ENCODE measurements at places on chromosomes 2 and 18.

GRCh38 chr2:48341551-48342133, 188.3 kb upstream of the STON1 start:
- no peak for DNase-seq

DNA sequence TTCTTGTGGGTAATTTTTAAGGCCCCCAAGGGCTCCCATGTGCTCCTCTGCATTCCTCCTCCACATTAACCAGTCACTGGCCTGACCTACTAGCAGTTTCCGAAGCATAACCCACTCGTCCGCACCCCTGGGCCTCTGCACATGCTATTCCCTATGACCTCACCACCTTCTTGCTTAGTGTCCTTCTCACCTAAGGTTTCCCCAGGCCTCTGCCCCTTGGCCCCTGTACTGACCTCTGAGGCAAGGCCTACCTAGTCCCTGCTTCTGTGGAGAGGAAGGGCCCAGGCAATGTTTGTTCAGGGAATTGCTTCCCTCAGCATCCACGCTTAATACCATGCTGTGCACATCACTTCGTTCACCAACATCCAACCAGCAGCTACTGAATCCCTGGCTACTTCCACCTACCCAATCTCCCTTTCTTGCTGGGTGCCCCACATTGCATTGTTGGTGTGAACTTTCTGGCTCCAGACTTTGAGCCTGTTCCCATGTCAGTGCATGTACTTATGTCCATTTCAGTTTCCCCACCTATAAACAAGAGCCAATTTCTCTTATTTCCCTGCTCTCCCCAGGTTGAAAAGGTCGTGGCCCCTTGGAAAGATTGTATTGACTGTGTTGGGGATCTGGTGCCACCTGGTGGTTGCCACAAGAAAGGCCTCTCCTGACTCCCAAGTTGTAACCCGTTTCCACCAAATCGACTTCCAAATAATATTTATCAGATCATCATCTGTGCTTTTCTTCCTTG, 19.2 kb upstream of the TMEM177 start:
- peak; percentile 25 for DNase-seq

- DNase-seq, result no peak
Measured at GRCh38 chr2:210558708-210559107, 2.3 kb downstream of the CPS1 start.

DNA sequence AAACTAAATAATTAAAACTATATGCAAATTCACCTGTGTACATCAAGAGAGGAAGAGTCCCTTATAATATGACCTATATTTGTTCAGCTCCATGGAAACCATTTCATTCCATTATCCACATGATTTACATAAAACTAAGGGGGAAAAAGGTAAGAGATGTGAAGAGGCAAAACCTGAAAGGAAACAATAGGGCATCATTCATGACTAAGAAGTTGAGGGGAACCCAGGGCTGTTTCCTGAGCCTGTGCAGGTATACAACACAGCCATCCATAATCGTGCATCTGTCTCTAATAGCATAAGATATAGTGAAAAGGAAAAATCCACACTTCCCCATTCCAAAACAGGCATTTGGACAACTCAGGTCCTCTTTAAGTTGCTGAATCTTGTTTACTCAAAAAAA, 151.3 kb downstream of the NR4A2 start:
- DNase-seq, result no peak

GRCh38 chr2:100757621-100758394, 62.1 kb upstream of the NPAS2 start:
- peak; percentile 90 for DNase-seq

GRCh38 chr18:49031511-49032188, 80.9 kb upstream of the SMAD7 start:
- no peak for DNase-seq

- peak; percentile 42 for DNase-seq
Measured at GRCh38 chr18:38025433-38026038, 459.9 kb upstream of the CELF4 start.

DNA sequence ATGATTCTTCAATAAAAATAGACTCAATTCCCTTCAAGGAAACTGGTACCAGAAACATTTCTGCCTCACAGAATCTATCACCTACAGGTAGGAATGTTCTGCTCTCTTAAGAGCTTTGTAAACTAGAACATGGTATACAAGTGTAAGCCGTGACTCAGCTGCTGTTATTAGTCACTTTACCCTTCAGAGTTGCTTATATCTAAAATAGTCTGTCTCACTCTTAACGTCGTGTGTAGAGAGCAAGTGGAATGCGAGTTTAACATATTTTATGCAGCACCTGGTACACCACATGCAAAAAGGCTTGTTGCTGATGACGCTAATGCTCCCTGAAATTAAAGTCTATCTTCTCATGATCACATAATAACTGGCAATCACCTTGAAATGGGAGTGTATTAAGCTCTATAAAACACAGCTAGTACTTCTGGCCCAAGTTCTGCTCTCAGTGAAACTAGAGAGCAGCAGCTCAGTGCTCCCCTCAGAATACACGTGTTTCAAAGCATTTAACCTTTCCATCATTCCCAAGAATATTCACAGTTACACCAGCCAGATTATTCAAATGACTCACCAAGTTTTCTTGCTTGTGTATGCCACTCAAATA, 420.0 kb downstream of the ZEB2 start:
- DNase-seq, result peak; percentile 89

GRCh38 chr2:205465791-205466190, 216.5 kb upstream of the NRP2 start:
- no peak for DNase-seq

DNA sequence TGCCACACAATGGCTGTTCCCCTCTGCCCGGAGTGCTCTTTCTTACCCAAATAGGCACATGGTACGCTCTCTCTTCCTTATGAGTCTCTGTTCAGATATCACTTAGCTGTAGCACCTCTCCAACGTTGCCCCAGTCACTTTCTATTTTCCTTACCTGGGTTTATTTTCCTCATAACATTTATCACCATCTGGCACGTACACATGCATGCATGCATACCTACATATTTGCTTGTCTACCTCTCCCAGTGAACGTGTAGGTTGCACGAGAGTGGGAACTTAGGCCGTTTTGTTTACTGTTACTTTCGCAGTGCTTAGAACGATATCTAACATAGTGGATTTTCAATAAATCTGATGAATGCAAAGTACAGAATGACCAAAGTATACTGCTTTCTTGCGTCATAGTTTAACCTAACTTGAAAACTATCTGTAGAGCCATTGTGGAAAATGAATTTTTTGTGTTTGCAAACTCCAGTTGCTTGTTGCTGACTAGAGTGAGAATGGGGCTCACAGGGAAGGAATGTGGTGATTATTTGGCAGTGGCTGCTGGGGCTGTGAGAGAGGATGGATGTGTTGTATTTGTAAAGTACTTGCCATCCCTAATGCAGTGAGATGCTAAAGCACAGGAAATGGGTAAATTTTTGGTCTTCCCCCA, 47.1 kb downstream of the ACSL3 start:
- DNase-seq, result peak; percentile 56

DNA sequence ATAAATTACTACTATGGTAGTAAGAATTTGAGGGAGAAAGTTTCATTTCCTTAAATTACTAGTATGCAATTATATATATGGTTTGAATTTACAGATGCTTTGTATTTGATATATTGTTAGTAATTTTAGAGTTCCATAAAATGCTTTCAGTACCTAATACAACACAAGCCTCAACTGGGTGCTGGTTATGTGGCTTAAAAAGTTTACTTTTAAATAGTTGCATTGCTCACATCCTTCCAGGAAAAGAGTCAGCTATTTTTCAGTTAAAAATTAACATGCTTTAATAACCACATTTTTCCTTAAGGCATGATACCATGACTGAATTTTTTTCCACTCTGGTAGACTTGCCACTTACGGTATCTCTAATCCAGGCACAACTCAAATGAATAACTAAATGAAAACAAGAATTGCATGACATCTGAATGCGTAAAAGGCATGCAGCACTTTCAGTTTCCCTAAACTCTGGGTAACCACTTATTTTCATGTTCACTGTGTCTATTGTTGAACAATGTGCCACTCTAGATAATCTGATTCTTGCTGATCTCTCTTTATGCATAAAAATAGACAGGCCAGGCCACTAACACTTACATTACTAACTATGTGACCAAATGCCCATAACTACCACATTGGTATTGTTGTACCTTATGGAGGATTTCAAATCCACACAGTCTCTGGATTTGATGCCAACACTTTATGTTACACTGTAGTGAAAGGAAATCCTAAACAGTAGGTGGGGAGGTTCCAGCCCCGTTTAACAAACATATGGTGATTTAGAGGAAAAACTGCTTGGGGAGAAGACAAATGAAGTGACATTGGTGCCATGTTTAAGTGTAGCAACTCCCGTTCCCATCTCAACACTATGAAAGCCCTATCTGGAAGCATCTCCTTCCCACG, 35.5 kb upstream of the SLC35F5 start:
- no peak for DNase-seq

- DNase-seq, result no peak
Measured at GRCh38 chr2:9141091-9141667, 65.4 kb upstream of the ASAP2 start.

DNA sequence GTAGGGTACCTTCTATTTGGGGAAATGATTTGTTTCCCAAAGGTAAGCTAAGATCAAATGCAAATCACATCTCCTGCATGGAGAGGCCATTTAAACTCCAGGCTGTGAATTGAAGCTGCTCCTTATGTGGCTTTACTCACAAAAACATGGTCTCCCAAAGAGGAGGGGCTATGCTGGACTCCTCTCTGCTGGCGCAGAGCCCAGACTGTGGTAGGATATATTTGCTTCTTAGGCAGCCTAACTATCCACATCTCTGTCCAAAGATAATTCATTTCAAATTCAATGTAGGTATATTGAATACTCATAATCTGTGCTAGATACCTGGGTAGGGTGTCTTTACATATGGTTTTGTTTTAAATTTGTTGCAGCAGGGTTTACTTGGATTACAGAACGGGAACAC, 358.5 kb downstream of the ALK start:
- DNase-seq, result peak; percentile 49

DNA sequence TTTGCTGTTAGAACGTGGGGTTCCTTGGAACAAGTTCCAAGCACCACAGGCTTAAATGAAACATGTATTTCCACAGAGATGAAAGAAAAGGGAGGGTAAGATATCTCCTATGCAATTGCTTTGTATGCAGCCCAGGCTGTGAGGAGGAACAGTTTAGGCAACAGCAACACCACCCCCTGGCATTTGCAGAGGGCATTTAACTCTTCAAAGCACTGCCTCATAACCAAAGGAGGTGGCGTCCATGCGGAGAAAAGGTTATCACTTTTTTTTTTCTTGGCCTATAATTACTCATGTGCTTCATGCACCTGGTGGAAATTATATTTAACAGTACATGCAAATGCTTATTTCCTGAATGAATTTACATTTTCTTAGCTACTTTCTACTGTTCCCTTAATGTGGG, 286.0 kb downstream of the LPIN1 start:
- DNase-seq, result no peak

DNA sequence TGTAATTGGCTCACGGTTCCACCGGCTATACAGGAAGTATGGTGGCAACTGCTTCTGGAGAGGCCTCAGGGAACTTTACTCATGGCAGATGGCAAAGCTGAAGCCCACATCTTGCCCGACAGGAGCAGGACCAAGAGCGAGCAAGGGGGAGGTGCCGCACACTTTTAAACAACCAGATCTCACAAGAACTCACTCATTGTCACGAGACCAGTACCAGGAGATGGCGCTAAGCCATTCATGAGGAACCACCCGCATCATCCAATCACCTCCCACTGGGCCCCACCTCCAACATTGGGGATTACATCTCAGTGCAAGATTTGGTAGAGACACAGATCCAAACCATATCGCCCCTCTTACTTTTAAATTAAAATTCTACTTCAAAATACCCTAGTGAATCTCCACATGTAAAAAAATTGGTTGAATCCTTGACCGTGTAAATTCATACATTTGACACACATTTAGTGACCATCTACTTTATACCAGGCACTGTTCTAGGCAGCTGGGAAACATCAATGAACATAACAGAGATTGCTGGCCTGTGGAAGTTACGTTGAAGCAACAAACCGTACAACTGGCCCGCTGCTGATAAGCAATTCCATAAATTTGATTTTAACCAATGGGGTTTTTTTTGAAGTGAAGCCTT, 87.6 kb downstream of the ALPK2 start:
- DNase-seq, result no peak

DNA sequence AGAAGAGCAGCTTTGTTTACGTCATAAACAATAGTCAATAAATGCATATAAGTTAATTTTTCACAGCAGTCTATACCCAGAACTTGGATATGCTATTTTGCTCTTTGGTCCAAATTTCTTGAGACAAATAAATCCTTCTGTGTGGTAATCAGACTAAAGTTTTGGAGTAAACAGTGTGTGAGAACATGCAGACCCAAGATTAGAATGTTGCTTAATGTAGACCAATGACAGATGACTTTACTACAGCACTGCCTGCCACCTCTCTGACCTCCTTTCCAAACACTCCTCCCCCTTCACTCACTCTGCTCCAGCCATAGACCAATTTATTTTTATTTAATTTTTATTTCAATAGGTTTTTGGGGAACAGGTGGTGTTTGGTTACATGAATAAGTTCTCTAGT, 115.3 kb upstream of the TANK start:
- DNase-seq, result no peak

DNA sequence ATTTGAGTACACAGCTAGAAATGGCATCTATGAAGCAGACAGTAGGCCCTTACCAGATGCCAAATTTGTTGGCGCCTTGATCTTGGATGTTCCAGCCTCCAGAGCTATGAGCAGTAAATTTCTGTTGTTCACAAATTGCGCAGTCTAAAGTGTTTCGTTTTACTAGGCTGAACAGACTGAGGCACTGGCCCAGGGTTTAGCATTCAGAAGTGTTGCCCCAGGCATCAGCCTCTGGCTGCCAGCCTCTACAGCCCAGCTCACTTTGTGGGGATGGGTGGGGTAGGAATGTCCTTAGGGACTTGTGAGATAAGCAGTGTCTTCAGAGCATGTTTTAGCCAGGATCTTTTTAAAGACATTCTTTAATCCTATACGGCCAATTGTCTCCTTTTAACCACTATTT, 51.5 kb upstream of the MGAT5 start:
- no peak for DNase-seq

- no peak for DNase-seq
Measured at GRCh38 chr2:48954311-48954710, 198.8 kb upstream of the LHCGR start.

- no peak for DNase-seq
Measured at GRCh38 chr2:196914867-196915460, 11.5 kb downstream of the PGAP1 start.

GRCh38 chr2:139477618-139478017, 697.4 kb upstream of the NXPH2 start:
- DNase-seq, result no peak

GRCh38 chr2:168948621-168949212, 47.6 kb downstream of the G6PC2 start:
- DNase-seq, result no peak
